ENCODE measurements at places on chromosomes 2 and 18. TPM values are rescaled to one million over a fixed set of nuclear protein-coding genes. Genes with fewer than 3 reads are reported as not detected.

Gene SH3RF3
- 0.86 TPM for polyA plus RNA-seq

DNA sequence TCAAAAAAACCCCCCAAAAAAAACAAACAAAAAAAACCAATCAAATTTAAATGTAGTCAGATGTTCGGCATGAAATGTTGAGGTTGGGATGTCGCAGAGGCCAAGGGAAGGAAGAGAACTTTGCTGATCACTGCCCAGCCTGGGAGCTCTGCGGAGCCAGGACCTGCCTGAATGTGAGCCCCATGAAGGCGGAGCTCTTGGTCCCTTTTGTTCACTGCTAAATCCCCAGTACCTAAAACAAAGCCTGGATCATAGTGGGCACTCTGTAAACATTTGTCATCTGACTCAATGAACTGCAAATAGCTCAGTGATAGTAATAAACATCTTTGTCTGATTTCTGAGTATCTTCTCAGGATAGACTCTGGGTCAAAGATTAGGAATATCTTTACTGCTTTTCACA lies 64.0 kb downstream of the NGEF start:
- no peak for DNase-seq

Gene RHOB
- 43.3 TPM for polyA plus RNA-seq

Gene TUBB8B
- polyA plus RNA-seq, result not detected

- no peak for DNase-seq
Measured at GRCh38 chr2:165624470-165624800, 154.9 kb downstream of the CSRNP3 start.

GRCh38 chr2:160401895-160402294 lies 91.7 kb downstream of the RBMS1 start:
- DNase-seq, result no peak

- DNase-seq, result no peak
Measured at GRCh38 chr2:96163768-96164429, 18.7 kb upstream of the DUSP2 start.

DNA sequence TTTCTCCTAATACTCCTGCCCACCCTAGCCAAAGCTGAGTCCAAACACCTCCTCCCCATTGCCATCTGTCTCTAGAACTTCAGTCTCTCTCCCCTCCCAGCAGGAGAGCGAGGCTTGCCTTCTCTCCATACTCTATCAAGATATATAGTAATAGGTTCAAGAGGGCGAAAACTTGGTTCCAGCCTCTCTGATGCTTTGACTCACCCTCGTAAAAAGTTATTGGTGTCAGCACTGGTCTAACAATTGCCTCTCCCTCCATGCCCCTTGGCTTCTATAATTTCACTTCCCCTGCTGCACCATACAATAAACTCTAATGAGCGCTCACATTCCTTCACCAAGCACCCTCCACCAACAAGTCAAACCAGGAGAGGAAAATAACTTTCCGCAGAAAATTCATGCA lies 797.3 kb downstream of the BCL11A start:
- no peak for DNase-seq

GRCh38 chr2:182942756-182943155 lies 76.3 kb upstream of the FRZB start:
- no peak for DNase-seq

DNA sequence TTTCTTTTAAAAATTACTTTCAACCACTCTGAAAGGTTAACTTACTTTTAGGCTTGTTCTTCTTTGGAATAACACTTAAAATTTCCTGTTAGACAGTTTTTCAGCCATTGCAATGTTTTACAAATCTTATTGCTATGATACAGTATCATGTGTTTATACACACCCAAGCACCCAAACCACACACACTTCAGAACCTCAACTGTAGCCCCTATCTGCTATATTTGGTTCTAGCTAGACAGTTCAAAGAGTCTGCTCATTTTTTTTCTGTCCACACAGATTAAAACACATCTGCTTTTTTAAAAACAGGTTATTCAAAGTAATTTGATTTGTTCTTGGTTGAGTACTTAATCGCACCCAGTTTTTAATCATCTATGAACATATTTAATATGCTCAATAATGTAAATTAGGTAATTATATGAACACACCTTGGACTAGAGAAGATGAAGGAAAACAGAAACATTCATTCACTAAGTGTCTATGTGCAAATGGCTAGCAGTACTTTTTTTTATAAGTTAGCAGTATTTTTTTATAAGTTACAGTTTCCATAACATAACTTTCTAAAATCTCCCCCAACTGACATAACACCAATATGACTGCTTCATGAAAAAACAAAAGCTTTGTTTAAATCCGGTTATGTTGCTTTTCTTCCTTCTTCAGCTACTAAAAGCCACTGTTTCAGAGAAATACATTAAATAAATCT lies 17.6 kb downstream of the FBXO11 start:
- no peak for DNase-seq

Gene RPL37A
- polyA plus RNA-seq, result 1,504 TPM

DNA sequence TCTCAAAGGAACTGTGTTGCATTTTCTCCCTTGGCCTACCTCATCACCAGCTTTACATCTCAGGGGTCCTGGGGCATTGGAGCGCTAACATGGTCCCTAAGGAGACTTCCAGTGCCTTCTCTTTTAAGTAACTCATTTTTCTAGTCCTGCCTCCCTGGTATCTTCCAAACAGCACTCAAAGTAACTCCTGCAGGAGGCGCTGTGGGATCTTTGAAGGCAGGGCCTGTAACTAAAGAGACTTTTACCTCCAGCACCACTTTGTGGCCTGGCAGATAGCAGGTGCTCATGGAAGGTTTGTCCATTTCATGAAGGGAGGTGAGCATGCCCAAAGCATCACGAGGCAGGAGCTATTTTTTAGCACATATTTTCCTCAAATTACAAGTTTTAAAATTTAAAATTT lies 411.0 kb upstream of the GYPC start:
- DNase-seq, result no peak

Gene G6PC2
- not detected for polyA plus RNA-seq

DNA sequence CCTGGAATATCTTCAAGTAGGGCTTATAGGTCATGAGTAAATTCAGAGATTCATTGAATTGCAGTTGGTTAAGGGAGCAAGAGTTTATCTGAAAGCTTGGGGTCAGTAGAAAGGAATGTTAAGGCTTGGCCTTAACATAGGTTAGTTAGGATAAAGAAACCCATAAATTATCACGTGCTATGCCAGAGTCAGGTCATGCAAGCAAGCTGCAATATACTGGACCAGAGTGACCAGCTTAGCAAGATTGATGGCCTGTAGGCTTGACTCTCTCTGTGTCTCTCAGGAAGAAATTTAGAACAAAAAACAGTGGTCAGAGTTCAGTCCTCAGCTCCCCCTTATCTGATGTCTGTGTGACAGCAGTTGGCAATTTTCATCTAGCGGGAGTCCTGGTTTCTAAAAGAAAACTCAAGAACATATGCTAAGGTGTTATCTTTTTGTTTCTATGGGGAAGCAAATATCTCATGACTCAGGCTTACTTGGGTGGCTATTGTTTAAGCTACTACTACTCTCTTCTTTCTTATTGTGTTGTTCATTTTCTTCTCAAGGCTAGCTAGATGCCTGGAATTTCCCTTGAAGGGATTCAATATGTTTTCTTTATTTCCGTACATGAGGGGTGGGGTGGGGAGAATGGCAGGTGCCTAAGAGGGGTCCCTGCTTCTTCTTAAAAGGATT lies 28.7 kb upstream of the MARCO start:
- DNase-seq, result no peak

Gene ACP1
- polyA plus RNA-seq, result 77.0 TPM

Gene ZNF396
- polyA plus RNA-seq, result 1.1 TPM

DNA sequence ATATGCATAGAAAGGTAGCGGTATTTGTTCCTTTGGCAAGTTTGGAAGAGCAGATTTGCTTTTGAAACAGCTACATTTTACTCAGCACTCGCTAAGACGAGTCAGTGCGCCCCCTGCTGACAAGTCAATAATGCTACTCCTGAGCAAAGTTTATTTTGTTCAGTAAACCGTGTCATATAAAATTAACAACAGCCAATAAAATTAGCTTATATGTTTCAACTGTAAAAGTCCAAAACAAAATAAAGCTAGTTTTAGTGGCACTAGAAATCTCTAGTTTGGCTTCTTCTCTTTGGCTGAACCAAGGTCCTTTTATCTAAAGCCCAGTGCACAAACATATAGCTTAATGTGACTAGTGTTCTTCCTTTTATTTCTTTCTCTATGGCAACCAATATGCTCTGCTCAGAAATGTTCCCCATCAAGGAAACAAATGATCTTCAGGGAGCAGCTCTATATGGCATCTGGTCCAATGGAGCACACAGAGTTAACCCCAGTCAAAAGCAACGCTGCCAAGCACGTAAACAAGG lies 4.2 kb upstream of the POU3F3 start:
- peak; percentile 51 for DNase-seq

DNA sequence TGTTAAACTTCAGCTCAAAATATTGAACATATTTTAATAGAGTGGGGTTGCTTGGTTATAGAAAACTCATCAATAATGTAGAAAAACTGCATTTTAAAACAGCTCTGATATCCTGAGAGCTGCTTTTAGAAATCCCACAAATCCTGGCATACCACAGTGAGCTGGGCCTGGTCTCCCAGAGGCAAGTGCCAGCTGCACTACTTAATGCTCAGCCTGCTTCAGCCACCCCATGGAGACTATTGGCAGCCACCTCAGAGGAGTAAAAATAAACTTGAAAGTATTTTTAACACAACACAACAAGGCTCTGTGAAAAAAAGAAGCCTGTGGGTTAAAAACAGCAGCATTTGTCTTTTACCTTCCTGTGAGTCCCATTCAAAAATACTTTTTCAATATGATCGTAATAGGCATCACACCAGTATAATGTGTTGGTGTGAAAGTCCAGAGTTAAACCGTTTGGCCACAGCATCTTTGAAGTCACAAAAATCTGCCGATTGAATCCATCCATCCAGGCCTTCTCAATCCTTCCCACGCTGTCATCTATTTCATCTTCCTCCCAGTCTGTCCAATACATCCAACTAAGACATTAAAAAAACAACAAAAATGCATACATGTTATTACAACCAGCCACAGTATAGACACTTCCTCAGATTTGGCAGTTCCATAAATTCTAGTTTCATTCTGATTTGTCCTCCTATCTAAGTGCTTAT lies 1115.3 kb downstream of the LRP1B start:
- DNase-seq, result no peak

DNA sequence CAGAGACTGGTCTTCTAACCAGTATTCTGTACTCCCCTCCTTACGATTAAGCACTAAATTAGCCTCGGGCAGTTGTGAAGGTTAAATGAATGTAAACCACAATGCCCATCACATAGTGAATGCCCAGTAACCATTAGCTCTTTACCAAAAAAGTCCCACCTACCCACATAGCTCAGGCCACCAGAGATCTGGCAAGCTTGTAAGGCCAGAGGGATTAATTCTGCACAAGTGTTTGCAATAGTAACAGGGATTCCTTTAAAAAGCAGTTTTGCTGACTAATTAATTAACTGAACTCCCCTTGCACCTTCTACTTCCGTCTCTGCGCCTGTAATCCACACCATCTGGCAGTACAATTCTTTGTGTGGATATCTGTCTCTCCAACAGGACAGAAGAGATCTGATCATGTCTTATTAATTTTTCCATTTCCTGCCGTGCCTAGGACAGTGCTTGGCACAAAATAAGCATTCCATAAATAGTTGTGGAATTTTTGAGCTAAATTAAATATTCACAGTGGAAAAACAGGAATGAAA lies 36.2 kb upstream of the IGFBP2 start:
- no peak for DNase-seq

- DNase-seq, result no peak
Measured at GRCh38 chr2:11761259-11761658, 14.8 kb downstream of the LPIN1 start.

Gene CIB4
- not detected for polyA plus RNA-seq

DNA sequence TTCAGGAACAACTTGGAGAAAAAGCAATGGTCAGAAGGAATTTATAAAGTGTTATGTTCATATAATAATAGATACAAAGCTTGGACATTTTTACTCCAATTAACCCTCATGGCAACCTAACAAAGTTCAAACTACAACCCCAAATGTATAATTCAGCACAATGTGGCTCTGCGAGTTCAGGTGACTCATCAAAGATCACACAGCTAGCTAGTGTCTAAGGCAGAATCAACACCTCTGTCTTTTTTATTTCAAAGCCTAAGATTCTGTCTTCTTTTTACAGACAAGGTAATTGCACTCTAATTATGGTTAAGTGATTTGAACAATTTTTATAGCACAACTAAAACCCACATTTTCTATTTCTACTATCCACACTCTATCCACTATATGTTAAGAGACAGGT lies 90.5 kb downstream of the CHST9 start:
- DNase-seq, result no peak

Gene CD226
- 0.53 TPM for polyA plus RNA-seq

All from CD14-positive monocyte (primary cell).